Activated T-helper 9 cell treated with anti-CD3 and anti-CD28 coated beads, Interleukin-2, amount 50 U/mL, for 16 hours (primary cell): ENCODE measurements at places on chromosomes 12 and 14.

DNA sequence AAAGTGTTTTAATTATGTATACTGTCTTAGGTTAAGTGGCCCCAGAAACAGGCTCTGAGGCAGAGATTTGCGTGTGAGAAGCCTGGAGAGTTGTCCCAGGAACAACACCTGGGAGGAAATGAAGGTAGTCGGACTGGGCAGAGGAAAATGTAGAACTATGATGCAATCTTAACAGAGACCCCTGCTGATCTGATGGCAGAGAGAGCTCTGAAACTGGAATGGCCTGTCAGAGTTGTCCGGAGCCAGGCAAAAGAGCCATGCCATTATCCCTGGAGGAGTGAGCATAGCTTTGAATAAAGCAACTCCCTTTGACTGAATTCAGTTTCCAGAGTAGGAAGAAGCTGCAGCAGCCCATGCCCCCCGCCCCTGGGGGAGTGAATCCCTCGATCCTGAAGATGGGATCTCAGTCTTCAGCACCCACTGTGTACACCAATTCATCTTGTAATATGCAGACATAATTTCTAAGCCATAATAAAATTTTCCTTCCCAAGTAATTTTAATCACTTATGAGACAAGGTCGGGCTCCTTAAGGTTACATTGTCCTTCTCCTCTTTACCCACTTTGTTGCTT is 264.8 kb downstream of the PDZRN4 start:
- no peak for DNase-seq

GRCh38 chr14:22769369-22769768 is 2.9 kb downstream of the OXA1L start:
- no peak for DNase-seq

- no peak for DNase-seq
These were observed 447.6 kb upstream of the CCDC196 start for GRCh38 chr14:66038618-66039017.

DNA sequence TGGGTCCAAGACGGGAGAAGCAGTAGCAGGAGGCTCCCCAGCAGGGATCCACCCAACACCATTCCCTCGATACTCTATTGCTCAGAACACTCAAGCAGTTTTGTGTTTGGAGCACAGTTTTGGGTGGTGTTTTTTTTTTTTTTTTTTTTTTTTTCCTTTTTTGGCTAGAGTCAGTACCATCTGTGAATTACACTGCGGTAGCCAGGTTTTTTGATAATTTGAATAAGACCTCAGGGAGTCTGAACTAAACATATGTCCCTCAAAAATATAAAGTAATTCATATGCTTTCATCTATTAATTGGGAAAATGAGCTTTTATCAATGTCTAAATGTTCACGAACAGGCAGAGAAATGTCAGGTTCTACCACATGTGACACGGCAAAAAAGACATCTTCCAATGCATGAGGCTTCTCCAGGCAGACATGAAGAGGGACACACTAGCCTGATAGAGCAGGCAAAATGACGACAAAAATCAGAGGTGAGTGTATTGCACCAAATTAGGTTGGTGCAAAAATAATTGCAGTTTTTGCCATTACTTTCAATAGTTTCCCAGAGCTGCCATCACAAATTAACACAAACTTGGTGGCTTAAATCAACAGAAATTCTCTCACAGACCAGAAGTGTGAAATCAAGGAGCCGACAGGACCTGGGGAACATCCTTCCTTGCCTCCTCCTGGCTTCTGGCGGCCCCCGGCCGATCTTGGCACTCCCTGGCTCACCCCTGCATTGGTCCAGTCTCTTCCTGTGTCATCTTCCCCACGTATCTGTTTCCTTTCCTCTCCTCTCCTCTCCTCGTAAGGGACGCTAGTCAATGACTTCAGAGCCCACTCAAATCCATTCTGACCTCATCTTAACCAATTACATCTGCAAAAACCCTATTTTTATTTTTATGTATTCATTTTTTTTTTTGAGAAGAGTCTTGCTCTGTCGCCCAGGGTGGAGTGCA is 33.9 kb downstream of the FOXN3 start:
- DNase-seq, result no peak

- DNase-seq, result no peak
These were observed 55.6 kb downstream of the NIN start for GRCh38 chr14:50775357-50775756.

DNA sequence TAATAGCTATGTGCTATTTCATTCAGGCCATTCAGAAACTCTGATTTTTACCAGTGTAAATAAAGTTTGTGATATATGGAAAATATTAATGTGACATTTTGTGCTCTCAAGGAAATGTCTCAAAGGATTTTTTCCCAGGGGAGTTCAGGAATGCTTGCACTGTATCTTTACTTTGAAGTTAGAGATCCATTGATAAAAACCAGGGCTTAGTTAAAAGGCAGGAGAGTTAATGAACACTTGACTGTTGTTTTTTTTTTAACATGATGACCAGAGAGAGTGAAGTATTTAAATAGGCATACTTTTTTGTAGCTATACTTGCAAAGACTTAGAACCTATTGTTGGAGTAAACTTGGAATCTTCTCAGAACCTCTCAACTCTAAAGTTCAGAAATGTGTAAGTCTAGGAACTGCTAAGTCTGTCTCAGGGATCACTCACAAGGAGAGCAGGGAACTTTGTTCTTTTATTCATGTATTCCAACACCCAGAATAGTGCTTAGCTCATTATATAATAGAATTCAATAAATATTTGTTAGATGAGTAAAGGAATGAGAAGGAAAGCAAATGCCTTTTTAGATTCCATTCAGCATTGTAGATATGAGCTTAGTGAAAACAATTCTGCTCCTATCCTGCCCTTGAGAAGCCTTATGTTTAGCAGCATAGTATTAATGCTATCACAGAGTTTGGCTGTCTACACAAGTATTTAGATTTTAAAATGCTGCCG is 117.5 kb downstream of the DAAM1 start:
- no peak for DNase-seq

DNA sequence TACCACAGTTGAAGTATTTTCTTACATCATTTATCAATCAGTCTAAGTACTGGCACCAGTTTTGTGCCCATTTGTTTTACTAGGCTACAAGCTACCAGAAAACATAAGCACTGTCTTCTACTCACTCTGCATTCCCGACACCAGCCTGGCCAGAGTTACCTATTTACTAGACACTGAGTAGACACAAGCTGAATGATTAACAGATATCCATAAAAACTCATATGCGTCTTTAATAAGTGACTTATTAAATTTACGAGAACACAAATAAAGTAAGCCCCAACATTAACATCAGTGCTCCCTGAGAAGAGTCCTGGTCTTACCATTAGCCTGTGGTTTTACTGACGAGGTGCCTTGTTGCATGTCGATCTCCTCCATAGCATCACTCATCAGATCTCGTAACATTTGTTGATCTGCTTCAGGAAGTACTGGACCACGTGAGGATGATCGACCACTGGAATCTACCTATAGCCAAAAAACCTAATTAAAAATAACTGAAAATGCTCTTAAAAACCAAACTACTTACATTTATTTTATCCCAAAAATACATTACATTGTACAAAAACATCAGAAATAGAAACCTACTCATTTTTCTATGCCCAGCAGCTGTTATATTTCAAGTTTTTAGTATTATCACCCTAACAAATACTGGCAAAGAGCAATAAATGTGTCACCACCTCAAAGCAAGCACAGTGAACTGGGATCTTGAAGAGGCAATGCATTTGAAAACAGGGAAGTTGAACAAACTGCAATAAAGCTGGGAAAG is 53.3 kb downstream of the BDKRB1 start:
- no peak for DNase-seq

DNA sequence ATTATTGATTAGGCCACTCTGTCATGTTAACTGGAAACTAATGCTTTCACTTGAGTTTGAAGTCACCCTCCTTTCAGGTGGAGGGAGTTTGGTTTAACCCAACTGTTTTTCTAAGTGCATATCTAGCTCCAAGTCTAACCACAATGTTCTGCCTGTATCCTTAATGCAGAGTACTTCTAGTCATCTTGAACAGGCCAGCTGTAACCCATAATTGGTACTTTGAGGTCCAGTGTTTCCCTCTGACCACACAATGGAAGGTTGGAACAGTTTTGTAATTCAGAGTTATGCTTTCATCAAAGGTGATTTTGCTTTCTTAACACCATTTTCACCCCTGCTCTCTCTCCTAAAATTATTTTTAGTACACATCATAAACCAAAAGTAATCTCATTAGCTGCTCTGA is 237.2 kb upstream of the DCN start:
- DNase-seq, result no peak

GRCh38 chr14:22184830-22185168 is 404.2 kb downstream of the DAD1 start:
- DNase-seq, result no peak

DNA sequence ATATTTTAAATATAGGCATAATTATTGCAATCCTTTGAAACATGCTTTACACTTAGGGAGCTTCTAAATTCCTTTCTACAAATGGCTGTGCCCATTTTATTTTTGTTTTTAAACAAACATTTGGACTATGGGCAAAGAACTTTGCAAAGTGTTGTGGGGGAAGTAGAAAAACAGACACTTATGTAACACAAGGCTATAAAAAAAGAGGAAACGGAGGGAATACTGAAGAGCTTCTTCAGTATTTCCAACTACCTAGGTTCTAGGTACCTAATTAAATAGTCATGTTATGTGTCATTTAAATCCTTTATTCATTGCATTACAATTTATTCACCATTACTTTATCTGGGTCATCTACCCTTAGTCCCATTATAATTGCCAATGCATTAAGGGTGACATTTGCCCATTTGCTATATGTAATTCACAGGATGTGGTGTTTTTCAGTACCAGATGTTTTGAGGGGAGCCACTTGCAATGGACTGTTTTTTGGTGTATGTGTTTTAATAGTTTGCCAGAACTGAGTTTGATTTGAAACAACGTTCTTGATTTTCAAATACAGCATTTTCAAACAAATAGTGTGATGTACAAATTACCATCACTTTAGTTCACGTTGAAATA is 1.5 kb upstream of the MSRB3 start:
- DNase-seq, result no peak

GRCh38 chr14:76724651-76725550 is 36.4 kb upstream of the VASH1 start:
- DNase-seq, result no peak

- no peak for DNase-seq
These were observed 158.4 kb downstream of the IPO8 start for GRCh38 chr12:30537228-30537627.

DNA sequence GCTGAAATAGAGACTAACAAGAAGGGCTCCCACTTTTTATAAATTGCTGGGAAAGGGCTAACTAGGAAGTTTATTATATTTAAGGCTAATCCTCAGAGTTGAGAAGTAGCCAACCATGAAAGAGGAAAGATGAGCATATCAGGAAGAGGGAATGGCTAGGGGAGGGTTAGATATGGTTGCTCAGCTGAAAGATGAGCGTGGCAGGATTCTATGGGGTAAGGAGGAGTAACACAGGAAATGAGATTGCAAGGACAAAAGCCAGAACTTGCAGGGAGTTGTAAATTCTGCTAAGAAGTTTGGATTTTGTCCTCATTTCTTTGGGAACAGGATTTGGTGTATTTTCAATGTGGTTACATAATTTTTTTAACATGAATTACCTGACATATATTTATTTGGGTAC is 127.4 kb upstream of the ATP2B1 start:
- DNase-seq, result no peak

DNA sequence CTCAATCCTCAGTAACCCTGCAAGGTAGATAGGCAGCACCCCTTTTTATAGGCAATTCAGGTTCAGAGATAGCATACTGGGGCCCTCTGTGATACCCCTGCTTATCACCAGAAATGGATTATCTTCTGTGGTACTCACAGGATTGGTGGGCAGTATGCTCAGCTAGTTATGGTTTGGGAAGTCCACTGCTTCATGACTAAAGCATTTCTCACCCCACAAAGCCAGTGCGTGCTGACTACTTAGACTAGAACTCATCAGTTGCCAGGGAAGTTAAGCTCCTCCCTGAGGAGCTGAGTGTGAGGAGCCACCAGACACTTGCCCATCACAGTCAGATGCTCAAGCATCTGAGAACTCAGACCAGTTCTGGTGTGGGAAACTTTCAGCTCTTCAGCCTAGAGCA is 76.3 kb downstream of the SCAF11 start:
- no peak for DNase-seq

DNA sequence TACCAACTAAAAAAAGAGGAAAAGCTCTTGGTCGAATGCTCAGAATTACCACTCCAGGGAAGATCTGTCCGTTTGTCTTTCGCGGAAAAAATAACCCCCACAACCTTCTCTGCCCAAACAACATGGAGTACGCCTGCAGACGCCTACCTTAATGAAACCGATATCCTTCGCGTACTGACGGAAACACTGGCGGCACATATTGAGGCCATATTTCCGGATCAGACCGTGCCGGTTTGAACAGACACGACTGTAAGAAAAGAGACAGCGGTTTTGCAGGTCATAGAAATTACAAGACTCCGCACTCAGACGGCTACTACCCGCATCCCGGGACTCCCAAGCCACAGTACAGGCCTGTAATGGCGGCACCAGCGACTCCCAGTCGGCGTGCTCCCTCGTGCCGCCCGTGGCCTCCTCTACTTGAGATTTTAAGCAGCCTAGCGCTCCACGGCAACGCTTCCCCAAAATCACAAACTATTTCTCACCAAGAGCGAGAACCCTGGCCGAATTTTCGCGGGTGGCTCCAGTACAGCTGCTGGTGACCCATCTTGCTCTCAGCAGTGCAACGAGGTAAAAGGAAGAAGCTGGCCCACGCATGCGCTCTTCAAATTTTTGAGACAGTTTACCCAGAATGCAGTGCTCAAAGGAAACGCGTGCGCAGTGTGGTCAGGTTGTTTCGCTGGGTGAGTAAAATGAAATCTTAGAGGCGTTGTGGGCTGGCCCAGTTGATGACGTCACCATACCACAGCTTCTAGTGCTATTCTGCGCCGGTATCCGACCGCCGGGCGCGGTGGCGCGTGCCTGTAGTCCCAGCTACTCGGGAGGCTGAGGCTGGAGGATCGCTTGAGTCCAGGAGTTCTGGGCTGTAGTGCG is at the start of gene RPS29:
Gene RPS29, minus strand, starts transcription at position 578 of the 870 bp plus-strand sequence. Its CDS starts 34 bp downstream, at position 544.
- DNase-seq, result peak; percentile 96

GRCh38 chr12:83224012-83224411 is 537.3 kb downstream of the TMTC2 start:
- DNase-seq, result no peak

DNA sequence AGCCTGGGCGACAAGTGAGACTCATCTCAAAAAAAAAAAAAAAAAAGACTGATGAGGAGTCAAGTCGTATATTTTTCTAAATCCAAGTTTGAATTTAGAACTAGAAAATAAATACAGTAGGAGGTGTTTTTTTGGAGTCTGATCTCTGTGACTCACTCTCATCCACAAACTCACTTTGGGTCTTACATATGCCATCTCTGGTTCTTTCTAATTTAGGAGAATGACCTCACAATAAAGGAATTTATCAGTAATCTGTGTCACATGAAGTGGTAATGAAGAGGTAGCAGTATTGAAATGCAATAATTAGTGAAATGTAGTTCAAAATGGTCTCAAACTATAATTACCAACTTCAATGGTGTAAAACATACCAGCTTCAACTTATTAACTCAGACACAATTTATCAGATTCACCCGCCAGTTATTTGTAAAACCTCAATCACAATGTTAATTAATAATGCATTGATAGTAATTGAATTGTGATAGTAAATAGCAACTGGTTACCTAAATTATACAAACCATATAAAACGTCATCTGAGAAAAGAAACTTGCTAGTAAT is 4.4 kb upstream of the CFL2 start:
- DNase-seq, result no peak
